Stimulated activated CD8-positive, alpha-beta memory T cell treated with anti-CD3 and anti-CD28 coated beads, Interleukin-4, amount 100 ng/mL, for 1 hour (primary cell): ENCODE measurements at places on chromosomes 12 and 14.

DNA sequence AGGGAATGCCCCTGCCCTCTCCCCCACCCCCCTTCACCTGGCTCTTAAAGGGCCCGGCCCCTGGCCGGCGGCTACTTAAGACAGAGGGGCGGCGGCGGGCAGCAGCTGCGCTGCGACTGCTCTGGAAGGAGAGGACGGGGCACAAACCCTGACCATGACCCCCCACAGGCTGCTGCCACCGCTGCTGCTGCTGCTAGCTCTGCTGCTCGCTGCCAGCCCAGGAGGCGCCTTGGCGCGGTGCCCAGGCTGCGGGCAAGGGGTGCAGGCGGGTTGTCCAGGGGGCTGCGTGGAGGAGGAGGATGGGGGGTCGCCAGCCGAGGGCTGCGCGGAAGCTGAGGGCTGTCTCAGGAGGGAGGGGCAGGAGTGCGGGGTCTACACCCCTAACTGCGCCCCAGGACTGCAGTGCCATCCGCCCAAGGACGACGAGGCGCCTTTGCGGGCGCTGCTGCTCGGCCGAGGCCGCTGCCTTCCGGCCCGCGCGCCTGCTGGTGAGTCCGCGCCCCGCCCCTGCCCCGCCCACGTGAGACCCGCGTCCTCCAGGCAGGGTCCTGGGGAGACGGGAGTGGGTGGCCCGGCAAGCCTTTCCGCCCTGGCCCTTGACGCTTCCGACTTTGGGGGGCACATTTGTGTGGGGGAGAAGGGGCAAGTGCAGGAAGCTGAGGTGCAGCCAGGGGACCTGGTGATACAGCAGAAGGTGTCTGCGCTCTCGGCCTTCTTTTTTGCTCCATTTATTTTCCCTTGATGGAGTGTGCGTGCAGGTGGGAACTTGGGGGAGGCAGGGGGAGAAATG lies at the start of gene IGFBP6:
Gene IGFBP6, plus strand, starts transcription at position 104 of the 790 bp plus-strand sequence. Its CDS starts 51 bp downstream, at position 155.
- no peak for DNase-seq

DNA sequence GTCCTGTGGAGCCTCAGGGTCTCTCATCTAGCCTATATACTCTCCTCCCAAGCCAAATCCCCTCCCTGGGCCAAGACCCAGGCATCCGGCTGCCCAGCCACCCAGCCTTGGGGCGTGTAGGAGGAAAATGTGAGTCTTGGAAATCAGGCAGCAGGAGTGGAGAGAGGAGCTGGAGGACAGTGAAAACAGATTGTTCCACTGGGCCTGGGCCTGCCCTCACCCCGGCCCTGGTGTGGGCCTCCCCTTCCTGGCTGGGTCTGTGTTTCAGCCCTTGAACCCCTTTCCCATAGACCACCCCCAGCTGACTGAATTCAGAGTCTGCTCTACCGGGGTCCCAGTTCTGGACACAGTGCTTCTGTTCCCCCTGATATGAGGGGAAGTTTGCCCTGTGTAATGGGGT lies 6.7 kb downstream of the ITGA5 start:
- no peak for DNase-seq

- no peak for DNase-seq
Observed at GRCh38 chr12:71556875-71557274, 106.8 kb downstream of the ZFC3H1 start.

DNA sequence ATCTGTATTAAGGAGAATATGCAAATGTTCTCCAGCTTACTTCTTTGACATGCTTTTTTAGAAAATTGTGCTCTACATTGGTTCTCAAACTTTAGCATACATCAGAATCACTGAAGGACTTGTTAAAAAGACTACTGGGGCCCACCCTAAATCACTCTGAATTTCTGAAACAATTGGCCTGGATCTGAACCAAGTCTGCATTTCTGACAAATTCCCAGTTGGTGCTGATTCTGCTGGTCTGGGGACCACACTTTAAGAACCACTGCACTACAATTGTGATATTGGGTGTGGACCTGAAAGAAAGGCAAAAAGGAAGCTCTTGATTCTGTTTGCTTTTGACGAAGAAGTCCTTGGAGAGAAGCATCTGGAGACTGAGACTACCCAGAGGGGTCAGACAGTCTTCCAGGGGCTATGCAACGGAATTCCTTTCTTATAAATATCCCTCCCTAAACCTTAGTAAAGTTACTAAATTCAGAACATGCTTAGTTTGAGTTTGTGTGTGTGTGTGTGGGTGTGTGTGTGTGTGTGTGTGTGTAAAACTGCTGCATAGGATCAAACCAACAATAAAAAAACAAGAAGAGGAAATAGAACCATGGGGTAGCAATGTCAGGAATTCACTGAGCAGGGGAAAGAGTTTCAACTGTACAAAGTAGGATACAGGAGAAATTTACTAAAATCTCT lies 36.8 kb downstream of the EAPP start:
- DNase-seq, result no peak

DNA sequence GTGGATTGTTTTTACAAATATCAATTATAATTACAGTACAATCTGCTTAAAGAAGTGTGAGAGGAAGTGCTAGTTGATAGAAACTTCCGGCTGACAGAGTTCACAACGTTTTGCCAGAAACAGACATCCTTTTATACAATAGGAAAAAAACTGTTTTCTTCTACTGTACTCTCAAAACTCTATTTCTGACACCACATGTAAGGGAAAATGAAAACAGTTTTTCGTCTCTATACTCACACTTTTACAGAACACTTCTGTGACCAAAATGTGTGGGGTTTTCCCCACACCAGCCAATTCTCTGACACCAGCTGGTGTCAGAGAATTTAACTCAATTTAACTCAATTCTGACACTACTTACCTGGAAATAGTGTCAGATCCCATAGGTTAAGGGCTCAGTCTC lies 24.2 kb upstream of the HIF1A start:
- no peak for DNase-seq

DNA sequence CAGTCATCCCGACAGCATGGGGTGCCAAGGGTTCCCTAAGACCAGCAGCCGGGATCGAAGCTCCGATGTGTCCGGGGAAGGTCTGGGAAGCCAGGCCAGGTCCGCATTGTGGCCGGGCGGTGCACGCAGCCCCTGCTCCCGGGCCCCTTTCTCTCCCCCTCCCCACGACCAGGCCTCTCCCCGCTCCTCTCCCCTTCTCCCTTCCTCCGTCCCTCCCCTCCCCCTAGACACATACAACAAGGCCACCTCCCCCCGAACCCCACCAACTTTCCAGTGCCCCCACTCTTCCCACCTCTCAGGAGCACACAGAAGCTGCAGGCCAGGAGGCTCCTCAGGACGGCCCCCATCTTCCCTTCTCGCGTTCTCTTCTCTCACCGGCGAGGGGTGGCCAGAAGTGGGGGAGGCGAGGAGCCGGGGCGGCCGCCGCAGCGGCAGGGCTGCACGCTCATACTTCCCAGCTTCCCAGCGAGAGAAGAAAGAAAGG lies 413 bp downstream of the LRP6 start:
- no peak for DNase-seq

DNA sequence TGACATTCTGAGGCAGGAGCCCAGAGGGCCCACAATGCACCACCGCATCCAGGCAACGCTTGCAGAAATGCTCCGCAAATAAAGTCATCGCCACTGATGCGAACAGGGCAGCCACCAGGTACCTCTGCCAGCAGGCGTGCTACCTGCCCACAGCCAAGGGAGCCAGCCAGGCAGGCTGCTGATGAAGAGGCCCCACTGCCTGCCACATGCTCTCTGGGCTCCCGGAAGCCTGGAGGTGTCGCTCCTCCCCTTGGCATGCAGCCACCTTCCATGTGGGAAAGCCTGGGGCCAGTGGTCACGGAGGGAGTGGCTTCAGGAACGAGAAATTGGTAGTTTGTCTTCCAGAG lies 14.7 kb downstream of the GPR132 start:
- DNase-seq, result no peak

DNA sequence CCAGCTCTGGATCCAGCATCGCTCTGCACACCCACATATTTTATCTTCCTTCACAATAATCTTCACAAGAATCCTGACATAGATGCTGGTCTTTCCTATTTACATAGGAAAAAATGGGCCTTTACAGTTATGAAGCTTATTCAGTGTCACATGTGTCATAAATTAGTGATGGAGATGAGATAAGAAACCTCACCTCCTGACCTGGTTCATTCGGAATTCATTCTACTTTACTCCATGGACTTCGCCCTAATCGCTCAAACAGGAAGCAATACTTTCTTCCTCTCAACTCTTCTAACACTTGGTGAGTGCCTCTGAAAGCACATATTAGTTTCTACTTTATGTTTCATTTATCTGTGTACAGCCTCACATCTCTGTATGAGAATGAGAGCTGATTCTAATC lies 12.0 kb upstream of the SINHCAF start:
- no peak for DNase-seq

DNA sequence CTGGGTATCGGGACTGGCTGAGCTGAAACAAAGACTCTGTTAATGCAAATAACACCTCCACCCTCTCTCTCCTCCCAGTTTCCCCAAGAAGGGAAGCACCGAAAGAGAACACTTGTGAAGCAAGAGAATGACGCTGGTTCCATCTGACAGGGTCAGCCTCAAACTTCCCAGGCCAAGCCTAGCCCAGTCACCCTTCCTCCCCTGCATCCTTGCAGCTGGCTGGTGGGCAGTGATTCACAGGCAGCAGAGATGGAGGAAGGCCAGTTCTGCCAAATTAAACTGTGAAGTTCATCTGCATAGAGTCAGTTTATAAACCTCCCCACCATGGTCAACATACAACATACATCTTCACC lies 2.8 kb downstream of the LRRC74A start:
- no peak for DNase-seq

DNA sequence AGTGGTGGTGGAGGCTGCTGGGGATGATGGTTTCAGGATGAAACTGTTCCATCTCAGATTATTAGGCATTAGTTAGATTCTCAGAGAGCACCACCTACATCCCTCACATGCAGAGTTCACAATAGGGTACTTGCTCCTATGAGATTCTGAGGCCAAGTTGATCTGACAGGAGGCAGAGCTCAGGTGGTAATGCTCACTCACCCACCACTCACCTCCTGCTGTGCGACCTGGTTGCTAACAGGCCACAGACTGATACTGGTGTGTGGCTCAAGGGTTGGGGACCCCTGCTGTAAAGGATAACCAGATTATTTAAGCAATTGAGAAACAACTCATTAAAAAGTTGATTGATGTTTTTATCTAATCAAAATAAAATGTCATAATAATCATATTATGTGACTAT lies 248.5 kb downstream of the RERGL start:
- DNase-seq, result no peak

- DNase-seq, result no peak
Observed at GRCh38 chr12:47991106-47992061, 12.9 kb downstream of the COL2A1 start.

DNA sequence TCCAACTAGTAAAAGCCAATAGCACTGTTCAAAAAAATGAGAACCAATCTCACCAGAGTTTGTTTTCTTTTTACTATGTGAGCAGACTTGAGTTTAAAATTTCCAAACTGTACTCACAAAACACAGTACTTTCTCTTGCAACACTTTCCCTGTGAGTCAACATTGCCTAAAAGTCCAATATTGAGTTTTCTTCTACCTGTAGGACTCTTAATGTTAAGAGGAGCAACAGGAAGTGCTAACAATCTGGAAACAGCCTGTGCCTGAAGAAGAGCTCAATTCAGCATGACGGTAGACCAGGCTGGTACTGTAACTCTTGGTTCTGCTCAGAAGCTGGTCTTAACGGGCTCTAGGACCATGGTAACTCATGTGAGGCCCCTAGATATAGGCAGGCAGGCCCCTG lies 144.3 kb downstream of the MED13L start:
- DNase-seq, result no peak

DNA sequence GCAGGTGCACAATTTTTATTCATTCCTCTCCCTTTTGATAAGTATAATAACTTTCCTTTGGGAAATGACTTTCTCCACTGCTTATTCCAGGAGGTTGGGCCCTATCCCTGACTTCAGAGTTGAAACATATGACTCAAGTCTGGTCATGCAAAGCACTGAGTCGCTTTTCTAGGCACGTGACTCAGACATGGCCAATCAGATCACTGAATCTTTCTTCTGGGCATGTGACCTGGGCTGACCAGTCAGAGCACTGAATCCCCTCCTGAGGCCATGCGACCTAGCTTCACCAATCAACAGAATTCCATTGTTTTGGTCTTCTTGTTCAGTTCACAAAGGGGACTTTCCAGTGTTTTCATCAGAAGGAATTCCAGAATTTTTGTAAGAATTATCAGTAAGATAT lies 377.1 kb upstream of the KITLG start:
- DNase-seq, result no peak

- DNase-seq, result no peak
Observed at GRCh38 chr12:120199595-120200306, 1.2 kb downstream of the RPLP0 start.

GRCh38 chr14:92945544-92945943 lies 22.6 kb downstream of the CHGA start:
- DNase-seq, result no peak

DNA sequence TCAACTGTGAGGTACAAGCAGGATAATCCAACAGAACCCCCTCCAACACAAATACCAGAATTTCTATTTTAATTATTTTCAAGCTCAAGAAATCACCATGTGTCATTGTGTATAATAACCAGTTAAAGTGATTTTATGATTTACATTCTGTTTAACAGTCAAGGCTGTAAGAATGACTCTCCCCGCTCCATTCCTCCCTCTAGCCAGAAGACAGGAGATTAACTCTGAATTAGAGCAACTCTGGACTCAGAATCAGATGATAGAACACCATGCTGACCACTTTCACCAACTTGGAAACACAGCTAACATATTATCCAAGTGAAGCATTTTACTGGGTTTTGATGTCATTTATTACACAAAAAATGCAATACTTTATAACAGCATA lies 71.9 kb downstream of the ATP2B1 start:
- DNase-seq, result no peak

- no peak for DNase-seq
Observed at GRCh38 chr12:131826097-131826928, 1.9 kb upstream of the MMP17 start.

- no peak for DNase-seq
Observed at GRCh38 chr14:67228325-67228984, 12.8 kb upstream of the PALS1 start.

- no peak for DNase-seq
Observed at GRCh38 chr12:19778172-19778571, 338.9 kb downstream of the AEBP2 start.

- peak; percentile 55 for DNase-seq
Observed at GRCh38 chr14:63727736-63728728, at the start of gene SGPP1. Gene SGPP1, minus strand, starts transcription at chr14:63728065. Its CDS starts 121 bp downstream, at chr14:63727944.

- DNase-seq, result peak; percentile 39
Observed at GRCh38 chr12:69879007-69879960, 54.3 kb downstream of the MYRFL start.

DNA sequence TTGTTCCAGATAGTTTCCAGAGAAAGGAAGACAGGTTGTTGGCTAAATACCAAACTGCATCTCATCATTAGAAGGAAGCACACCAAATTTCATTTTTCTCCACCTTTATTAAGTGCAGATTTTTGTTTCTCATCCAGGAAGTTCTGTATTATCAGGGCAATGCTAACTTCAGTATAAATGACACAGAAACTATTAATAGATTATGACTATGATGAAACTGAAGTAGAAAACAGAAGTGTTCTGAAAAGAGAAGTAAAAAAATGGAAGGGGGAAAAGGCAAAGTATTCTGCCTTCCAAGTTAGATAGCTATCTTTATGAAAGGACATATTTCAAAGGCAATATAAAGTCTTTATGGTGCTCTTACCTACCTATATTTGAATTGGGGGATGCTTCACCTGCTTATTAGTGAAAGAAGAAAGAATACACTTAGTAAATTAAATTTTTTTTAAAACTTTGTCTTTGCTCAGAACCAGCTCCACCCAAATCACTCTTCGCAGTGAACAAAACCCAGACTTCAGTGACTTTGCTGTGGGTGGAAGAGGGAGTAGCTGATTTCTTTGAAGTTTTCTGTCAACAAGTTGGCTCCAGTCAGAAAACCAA lies 223.9 kb downstream of the PTPRO start:
- no peak for DNase-seq
